Parietal lobe (tissue), 2 donors: ENCODE measurements at places on chromosomes 6 and 20. TPM values are rescaled to one million over a fixed set of nuclear protein-coding genes. Genes with fewer than 3 reads are reported as not detected.

The TASP1 gene
- 33.2 TPM for total RNA-seq

The PDYN gene
- total RNA-seq = 1.6 TPM

The MUCL3 gene
- total RNA-seq = not detected

The YTHDF1 gene
- total RNA-seq = 24.4 TPM

The ADAM33 gene
- total RNA-seq = 3.8 TPM

The SGK2 gene
- total RNA-seq = 3.1 TPM

The SLC22A3 gene
- total RNA-seq = 1.3 TPM

The LHFPL5 gene
- total RNA-seq = 1.6 TPM

The CFB gene
- 1.9 TPM for total RNA-seq

The SAMD5 gene
- total RNA-seq = 22.5 TPM

The SNAI1 gene
- total RNA-seq = not detected

The TXLNB gene
- 0.31 TPM for total RNA-seq
